Astrocyte (in vitro differentiated cells and primary cell): ENCODE measurements at places on chromosomes 1 and 21. TPM values are rescaled to one million over a fixed set of nuclear protein-coding genes. Genes with fewer than 3 reads are reported as not detected.

The VSIG8 gene
- total RNA-seq = not detected in 2 replicates

The C1orf87 gene
- total RNA-seq = not detected in 2 replicates

The TMPRSS15 gene
- not detected in 2 replicates for total RNA-seq

The ELAPOR1 gene
- 1.2 and 1.7 TPM in 2 replicates for total RNA-seq

The HPDL gene
- total RNA-seq = 0.61 and 0.70 TPM in 2 replicates

The ANGPTL1 gene
- 4.1 and 5.7 TPM in 2 replicates for total RNA-seq

The C1orf116 gene
- 0.14 and 0.86 TPM in 2 replicates for total RNA-seq

DNA sequence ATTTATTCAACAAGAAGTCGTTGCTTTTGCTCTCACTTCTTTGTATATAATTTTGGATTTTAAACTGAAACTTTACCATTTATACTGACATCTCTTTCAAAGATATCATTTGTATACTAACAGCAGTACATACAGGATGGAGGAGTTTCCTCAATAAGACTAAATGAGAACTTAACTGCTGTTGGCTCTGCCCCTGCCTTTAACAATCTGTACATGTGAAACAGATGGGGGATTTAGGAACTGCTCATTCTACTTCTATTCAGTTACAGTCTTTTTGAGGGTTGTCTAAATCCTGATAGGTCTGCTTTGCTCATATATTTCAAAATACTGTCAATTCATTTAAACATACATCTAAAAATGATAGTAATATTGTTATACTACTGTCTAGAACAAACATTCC is 663.2 kb downstream of the ADGRL2 start:
- no peak overlapping the region for H3K4me3 ChIP-seq
- no peaks in the 10 kb centered on the region for H3K36me3 ChIP-seq
- no peaks in the 10 kb centered on the region for H3K27me3 ChIP-seq
- H3K27ac ChIP-seq = no peak overlapping the region
- peaks cover 8% of the 10 kb centered on the region for H3K4me1 ChIP-seq

- H3K27me3 ChIP-seq = no peaks in the 10 kb centered on the region
- H3K4me3 ChIP-seq = no peak overlapping the region
- no peaks in the 10 kb centered on the region for H3K36me3 ChIP-seq
- no peaks in the 10 kb centered on the region for H3K4me1 ChIP-seq
These were observed 10.8 kb downstream of the LYST start for GRCh38 chr1:235855811-235856429.

GRCh38 chr1:59568158-59568935 is 246.4 kb upstream of the HOOK1 start:
- no peak overlapping the region for H3K4me3 ChIP-seq
- H3K27me3 ChIP-seq = no peaks in the 10 kb centered on the region
- no peak overlapping the region for H3K27ac ChIP-seq
- no peaks in the 10 kb centered on the region for H3K36me3 ChIP-seq
- no peak for DNase-seq

GRCh38 chr1:154748405-154748775 is 121.7 kb downstream of the KCNN3 start:
- H3K27me3 ChIP-seq = peaks cover 36% of the 10 kb centered on the region
- H3K4me1 ChIP-seq = no peaks in the 10 kb centered on the region
- H3K27ac ChIP-seq = no peak overlapping the region
- H3K4me3 ChIP-seq = no peak overlapping the region
- DNase-seq = no peak

DNA sequence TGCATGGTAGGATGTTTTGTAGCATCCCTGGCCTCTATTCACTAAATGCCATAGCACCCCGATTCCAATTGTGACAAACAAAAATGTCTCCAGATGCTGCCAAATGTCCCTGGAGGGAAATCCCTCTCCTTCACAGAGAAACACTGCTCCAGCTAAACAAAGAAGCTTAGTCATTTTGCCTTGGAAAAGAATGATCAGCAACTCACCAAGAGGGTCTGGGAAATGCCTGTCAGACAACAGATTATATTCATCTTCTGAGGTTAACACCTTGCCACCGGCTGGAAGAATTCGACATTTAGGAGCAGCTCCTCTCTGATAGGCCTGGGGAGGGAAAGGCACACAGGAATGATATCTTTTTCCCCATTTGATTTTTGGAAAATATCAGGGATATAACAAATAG is 84.4 kb downstream of the NIBAN1 start:
- H3K27me3 ChIP-seq = no peaks in the 10 kb centered on the region
- H3K27ac ChIP-seq = peak overlapping the region; percentile 56
- H3K4me1 ChIP-seq = peaks cover 42% of the 10 kb centered on the region
- DNase-seq = no peak

- no peak overlapping the region for H3K4me3 ChIP-seq
- peaks cover 11% of the 10 kb centered on the region for H3K4me1 ChIP-seq
- H3K27me3 ChIP-seq = peaks cover 14% of the 10 kb centered on the region
- DNase-seq = no peak
- no peak overlapping the region for H3K27ac ChIP-seq
These were observed 14.8 kb upstream of the PSMA5 start for GRCh38 chr1:109441069-109441468.

DNA sequence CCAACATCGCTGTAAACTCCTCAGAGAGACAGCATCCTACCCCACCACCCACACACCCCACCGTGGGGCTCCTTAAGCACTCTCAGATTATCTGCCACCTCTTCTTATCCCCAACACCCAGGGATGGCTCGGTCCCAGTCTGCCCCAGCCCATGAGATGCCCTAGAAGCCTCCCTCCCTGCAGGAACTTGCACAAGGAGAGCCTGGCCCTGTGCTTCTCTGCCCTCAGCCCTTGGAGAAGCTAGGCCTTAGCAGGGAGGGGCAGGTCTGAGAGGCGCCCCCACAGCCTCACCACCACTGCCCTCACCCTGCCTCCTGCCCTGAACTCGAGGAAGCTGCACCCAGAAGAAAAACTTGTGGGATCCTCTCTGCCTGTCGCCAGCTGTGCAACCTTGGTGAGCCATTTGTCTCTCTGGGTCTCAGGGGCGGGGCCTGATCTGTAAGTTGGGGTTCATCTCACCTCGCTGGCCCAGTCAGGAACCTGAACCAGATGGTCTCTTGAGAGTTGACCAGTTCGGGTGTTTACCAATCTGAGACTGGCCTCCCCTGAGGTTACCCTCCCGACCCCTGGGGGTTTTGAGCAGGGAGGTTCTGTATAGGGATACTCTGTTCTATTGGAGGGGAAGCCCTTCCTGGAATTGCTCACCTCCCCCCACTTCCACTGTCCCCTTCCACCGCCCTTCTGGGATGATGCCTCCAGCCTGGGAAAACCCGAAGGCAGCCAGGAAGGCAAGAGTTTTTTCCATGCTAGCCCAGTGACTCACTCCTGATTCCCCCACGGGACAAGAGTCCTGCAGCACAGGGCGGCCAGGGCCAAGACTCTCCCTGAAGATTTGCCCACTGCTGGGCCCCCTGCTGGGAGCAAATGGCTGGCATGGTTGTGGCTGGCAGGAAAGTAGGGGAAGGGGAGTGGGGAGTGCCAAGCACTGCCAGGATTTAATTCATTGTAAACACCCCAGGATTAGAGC is at the start of gene S100A3:
S100A3 (minus strand) TSS at position 537 of the 967 bp plus-strand sequence. CDS start 773 bp downstream, outside the sequence.
- H3K27ac ChIP-seq = peak within 1 kb of the TSS; percentile 66
- DNase-seq = peak; percentile 84
- H3K27me3 ChIP-seq = no peaks in the 10 kb centered on the region
- peaks cover 39% of the 10 kb centered on the region for H3K4me1 ChIP-seq
- no peaks in the 10 kb centered on the region for H3K36me3 ChIP-seq
- no peak within 1 kb of the TSS for H3K4me3 ChIP-seq

DNA sequence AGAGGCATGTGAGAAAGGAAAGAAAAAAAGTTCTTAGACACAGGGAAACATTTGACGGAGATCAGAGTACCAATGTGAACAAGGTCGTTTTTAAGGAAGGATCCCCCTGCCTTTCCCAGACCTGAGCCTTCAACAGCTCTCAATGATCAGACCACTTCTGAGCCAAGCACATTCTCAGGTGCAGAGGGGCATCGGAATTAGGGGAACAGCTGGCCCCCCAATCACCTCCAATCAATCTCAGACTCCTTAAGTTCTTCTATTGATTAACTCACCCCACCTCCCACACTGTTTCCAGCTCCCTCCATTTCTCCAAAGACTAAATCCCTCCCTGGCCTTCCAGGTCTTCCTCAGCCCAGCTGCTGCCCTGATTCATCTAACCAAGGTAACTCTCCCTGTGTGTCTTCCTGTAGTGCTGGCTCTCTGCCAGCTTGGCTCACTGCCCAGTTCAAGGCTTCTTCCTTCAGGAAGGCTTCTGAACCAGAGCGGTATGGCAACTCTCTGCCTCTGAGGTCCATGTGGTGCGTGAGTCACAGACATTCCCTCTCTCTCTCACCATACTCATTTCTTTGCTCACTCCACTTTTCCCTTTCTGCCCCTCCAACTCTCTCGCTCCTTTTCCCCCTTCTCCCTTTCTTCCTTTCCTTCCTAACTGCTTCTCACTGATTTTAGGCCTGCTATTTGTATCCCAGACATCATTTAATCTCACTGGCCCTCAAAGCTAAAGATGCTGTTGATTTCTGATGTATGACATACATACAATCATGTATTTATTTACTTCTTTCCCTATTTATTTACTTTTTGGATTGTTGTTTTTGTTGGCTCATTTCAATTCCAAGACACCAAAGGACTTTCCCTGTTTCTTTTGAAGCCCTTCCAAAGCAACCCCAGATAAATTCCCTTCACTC is 18.1 kb downstream of the CFAP45 start:
- peak overlapping the region; percentile 74 for H3K27ac ChIP-seq
- no peak overlapping the region for H3K4me3 ChIP-seq
- peaks cover 25% of the 10 kb centered on the region for H3K4me1 ChIP-seq
- no peaks in the 10 kb centered on the region for H3K27me3 ChIP-seq

DNA sequence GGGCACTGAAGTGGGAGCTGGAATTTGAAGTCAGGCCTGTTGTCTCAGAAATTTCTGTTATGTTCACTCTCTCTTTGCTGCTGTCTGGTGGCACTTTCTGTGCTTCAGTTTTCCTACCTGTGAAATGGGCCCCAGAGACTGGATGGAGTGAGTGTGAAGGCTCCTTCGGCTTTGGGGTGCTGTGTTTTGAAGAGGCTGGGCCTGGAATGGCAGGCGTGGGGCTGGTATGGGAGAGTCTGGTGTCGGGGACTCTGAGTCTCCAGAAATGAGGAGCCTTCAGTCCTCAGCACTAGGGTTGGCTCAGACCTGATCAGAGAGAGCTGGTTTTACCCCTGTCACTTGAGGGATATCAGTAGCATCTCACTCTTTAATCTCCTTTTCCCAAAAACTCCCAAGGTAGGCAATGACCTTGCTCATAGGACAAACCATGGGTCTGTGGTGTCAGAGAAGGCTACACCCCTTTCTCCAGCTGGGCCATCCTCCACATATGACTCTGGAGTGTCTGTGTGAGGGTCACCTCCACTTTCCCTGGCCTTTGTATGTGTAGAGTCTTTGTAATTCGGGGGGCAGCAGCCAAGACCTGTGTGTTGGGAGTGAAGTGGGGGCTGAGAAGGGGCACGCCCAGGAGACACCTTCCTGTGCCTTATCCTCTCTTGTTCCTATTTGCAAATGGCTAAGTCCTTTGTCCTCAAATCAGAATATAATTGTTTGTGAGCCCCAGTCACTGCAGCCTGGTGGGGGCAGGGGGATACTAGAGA is 279.9 kb downstream of the PTPRU start:
- no peak for DNase-seq
- H3K36me3 ChIP-seq = no peaks in the 10 kb centered on the region
- H3K27ac ChIP-seq = no peak overlapping the region
- no peaks in the 10 kb centered on the region for H3K4me1 ChIP-seq
- H3K27me3 ChIP-seq = peaks cover 1% of the 10 kb centered on the region

- H3K27ac ChIP-seq = no peak overlapping the region
- peaks cover 9% of the 10 kb centered on the region for H3K36me3 ChIP-seq
- H3K27me3 ChIP-seq = no peaks in the 10 kb centered on the region
- H3K4me3 ChIP-seq = no peak overlapping the region
These were observed 34.8 kb downstream of the C1orf198 start for GRCh38 chr1:230833511-230833910.

- DNase-seq = no peak
- H3K4me1 ChIP-seq = no peaks in the 10 kb centered on the region
- H3K36me3 ChIP-seq = no peaks in the 10 kb centered on the region
- no peak overlapping the region for H3K27ac ChIP-seq
- no peaks in the 10 kb centered on the region for H3K27me3 ChIP-seq
These were observed 187.3 kb downstream of the ATP6V1G3 start for GRCh38 chr1:198352975-198353695.

GRCh38 chr21:46546799-46547198 is 58.1 kb downstream of the S100B start:
- H3K4me3 ChIP-seq = no peak overlapping the region
- H3K4me1 ChIP-seq = no peaks in the 10 kb centered on the region
- no peak overlapping the region for H3K27ac ChIP-seq
- DNase-seq = no peak

- H3K36me3 ChIP-seq = no peaks in the 10 kb centered on the region
- H3K4me3 ChIP-seq = no peak overlapping the region
- no peaks in the 10 kb centered on the region for H3K27me3 ChIP-seq
- H3K4me1 ChIP-seq = no peaks in the 10 kb centered on the region
- DNase-seq = no peak
These were observed 77.6 kb upstream of the CD34 start for GRCh38 chr1:207988326-207989165.

DNA sequence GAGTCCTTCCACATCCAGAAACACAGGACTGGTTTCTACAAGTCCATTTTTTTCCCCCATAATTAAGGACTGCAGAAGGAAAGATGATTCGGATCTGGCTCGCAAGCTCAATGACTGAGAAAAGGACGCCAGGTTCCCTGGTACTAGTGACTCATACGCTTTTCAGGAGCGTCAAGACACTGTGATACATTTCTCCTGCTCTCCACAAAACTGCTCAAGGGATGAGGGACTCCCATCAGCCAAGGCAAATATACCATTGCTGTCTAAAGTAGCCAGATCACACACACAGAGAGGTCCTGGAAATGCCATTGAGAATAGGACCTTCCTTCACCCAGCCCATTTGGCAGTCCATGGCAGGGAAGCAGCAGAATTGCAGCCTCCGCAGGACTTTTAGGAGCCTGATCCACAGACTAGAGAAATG is 253.6 kb upstream of the IRF2BP2 start:
- H3K27me3 ChIP-seq = no peaks in the 10 kb centered on the region
- H3K27ac ChIP-seq = no peak overlapping the region

DNA sequence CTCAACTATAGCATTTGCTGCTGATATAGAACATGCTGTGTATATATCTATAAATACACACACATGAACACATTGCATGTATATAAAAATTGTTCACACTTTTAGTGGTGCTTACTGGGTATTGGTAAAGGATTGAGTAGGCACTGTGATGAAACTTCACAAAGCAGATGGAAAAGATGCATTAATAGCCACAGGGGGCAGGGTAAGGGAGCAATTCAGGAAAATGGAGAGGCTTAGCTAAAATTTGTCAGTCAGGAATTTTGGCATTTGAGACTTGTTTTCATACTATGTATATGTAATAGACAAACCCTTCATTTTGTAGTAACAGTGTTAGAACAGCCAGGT is 633 bp upstream of the PPFIA4 start:
- no peak for DNase-seq
- H3K4me1 ChIP-seq = peaks cover 8% of the 10 kb centered on the region

DNA sequence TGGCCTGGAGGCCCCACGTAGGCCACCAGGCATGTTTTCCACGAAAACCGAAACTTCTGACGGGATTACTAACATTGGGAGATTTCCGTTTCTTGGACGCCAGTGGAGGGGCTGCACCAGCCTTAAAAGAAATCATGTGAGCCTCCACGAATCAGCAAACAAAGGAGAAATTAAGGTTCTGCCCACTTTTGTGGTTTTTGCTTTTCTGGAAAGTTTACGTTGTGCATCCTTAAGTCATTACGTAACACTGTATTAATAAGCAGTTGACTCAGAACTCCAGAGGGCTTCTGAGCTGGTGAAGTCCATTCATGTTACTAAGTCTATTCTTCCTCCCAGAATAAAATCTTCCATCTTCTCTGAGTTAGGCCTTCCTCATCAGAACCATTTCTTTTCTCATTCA is 168.5 kb downstream of the PSMG1 start:
- peaks cover 13% of the 10 kb centered on the region for H3K4me1 ChIP-seq
- no peaks in the 10 kb centered on the region for H3K36me3 ChIP-seq
- H3K4me3 ChIP-seq = peak overlapping the region; percentile 45
- peak overlapping the region; percentile 90 for H3K27ac ChIP-seq
